ENCODE measurements at places on chromosomes 13 and 19.
A peak's percentile ranks its signal among the peaks of the same experiment; 100 is the strongest.

GRCh38 chr13:20106742-20107141, 54.1 kb downstream of the GJA3 start:
- DNase-seq = no peak

DNA sequence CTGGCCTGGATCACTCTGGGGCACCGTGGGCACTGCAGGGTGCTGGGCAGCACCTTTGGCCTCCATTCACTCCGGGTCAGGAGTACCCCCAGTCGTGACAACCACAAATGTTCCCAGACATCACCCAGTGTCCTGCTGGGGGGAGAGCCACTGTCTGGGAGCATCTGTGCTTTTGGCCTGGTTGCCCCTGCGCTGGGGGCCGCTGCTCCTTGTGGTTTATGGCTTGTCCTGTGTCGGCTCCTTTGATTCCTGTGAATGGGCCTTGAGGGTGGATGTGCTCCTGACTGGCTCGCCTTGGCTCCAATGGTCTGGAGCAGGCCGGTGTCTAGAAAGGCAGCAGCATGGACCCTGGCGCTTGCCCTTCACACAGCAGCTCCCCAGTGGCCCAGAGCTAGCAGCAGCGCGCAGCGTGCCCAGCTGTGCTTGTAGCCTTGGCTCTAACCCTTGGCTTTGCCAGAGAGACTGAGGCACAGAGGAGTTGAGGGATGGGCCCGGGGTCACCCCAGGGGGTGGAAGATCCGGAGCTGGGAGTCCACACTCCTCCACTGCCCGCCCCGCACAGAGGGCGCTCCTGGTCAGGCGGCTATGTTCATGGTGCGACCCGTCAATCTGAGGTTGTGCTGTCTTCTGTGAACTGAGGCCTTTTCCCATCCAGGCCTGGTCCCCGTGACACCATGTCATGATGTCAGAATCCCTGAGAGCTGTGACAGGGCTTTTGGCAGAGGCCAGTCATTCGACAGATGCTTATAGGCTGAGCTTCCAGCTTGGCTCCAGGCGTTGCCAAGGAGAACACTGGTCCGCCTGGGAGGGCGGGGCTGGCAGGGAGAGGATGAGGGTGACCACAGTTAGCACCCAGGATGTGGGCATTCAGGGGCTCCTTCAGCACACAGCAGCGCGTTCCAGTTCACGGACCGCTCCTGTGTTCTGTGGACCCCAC, 4.1 kb downstream of the DAZAP1 start:
- DNase-seq = no peak

DNA sequence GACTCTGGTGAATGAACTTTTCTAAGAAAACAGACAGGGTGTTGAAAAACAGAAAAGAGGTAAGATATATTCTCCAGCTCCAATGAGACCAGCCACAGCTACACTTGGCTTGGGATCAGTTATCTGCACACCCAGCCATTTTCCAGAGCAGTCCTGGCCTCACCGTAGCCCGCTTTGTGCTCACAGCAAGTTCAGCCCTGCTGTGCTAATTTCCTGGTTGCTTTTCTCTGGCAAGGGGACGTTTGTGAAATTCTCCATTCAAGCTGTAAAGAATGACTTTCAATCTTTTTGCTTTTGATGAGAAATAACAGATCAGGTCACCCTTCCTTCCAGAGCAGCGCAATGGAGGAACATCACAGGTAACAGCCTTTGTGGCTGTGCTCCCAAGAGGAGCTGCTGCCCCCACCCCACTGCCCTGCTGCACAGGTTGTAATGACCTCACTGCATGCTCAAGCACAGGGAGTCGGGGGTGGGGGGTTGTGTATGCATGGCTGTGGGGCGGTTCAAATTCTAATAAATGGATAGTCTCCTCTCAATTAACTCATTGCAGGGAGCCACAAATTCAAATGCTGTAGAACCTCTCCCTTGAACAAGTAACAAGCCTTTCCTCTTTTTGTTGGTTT, 516.6 kb upstream of the NBEA start:
- no peak for DNase-seq

DNA sequence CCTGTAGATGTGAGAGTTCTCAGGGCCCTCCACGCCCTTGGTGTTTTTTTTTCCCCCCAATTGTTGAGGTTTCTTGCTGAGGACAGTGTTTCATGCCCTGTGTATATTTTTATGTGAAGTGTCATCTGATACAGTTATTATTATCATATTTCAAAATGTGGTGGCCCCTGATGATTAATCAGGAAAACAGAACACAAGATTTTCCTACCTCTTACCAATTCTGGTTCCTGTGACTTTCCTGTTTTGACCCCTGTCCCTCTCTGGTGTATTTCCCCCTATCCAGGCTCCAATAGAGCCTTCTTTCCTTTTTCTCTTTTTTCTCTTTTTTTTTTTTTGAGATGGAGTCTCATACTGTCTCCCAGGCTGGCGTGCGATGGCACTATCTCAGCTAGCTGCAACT, 642 bp downstream of the PSG8 start:
- DNase-seq = no peak

DNA sequence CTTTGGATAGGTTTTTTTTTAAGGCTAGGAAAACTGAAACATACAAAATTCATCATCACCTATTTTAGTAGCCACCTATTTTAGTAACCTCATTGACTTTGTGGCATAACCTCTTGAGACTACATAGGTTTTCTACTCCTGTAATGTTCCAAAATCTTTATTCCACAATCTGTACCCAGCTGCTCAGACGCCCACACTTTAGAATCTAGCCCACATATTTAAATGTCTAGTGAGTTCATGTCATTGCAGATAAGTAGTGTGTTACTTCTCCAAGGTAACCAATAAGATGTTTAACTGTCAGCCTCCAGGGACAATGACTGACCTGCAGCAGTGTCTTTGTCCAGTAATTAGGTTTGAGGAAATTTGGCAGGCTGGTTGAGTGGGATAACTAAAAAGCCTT, 330.2 kb downstream of the MZT1 start:
- no peak for DNase-seq

DNA sequence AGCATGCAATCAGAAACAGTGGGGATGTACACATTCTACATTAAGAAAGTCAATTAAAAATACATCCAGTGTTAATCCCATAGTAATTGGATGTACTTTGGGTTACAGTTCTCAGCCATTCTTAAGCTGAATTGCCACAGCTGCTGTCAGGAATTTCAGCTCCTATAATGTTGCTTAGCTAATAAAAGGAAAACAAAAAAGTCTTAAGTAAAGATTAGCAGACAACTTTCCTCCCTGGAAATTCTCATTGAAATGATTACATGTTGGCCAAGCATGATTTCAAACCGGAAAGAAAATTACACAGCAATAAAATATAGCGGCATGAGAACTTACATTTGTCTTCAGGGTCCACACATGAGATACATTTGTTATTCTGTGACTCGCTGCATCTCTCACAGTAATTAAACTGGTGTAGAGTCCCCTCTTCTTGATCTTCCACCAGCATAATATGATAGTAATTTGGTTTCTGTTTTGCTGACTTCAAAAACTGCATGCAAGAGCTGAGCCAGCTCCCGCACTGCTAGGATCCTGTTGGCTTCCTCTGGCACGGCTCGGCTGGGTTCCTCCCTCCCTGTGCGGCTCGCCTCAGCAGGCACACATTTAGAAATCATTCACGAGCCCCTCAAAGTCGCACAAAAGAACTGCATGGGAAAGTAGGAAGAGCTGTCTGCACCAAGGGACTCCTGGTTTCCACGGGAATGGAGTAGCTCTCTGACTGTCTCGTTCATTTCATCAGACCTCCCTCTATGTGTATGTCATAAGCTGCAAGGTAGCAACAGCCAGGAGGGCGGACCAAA, at the start of gene HTR2A:
TSS of gene HTR2A (minus strand) at position 713 of the 797 bp plus-strand sequence. CDS start 1,147 bp downstream, outside the sequence.
- DNase-seq = no peak

- DNase-seq = no peak
Observed at GRCh38 chr19:57773488-57773887, 4.0 kb downstream of the ZNF586 start.

DNA sequence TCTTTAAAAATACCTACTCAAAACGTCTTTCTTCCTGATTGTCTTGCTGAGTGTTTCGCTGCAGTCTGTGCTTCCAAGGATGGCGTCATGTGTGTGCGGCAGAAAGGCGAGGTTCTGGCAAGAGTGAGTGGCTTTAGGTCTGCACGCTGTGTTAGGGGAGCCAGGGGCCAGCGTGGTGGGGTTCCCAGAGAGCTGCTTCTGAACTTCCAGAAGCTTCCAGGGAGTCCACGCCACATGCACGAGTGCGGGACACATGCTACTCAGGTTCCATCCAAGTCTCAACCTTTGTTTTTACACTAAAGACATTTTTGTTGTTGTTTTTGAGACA, 67.9 kb downstream of the ATP11A start:
- DNase-seq = no peak

- no peak for DNase-seq
Observed at GRCh38 chr13:98528663-98529064, 48.2 kb downstream of the STK24 start.

DNA sequence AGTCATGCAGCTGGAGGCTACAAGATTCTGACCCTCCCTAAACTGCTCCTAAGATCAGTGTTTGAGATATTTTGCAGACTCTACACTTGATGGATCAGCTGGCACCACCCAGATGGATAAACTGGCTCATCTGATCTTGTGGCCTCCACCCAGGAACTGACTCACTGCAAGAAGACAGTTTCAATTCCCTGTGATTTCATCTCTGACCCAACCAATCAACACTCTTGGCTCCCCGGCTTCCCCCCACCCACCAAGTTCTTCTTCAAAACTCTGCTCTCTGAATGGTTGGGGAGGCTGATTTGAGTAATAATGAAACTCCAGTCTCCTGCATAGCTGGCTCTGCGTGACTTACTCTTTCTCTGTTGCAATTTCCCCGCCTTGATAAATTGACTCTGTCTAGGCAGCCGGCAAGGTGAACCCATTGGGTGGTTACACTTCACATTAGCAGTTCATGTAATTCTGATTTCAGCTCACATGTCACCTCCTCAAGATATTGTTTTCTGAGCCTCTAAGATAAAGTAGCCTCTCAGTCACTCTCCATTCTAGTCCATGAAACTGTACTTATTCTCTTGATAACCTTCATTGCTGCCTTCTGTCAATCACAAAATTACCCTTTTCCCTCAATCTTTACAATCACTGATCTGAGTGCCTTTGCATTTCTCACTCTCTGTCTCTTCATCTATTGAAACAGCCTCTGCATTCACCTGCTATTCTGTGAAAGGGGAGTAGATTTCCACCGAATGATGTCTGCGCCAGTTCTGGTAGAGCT, 9.9 kb upstream of the FPR3 start:
- peak; percentile 69 for DNase-seq

DNA sequence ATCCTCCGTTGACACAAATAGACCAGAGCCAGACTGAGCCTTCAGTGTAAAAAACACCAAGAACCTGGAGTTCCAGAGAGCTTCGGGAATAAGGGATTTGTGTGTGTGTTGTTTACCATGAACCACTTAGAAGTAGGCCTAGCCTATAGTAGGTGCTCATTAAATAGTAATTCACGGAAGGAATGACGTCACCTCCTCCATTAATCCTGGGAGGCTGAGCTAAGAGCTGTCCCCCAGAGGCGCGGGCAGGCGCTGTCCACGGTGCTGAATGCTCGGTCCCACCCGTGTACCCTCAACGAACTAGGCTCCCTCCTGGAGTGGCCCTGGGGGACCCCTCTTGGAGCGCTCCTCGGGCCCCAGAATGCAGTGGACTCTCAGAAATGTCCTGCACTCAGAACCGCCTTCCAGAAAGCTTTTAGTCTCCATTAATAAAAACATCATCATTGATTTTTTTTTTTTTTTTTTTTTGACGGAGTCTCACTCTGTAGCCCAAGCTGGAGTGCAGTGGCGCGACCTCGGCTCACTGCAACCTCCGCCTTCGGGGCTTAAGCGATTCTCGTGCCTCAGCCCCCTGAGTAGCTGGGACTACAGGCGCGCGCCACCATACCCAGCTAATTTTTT, 6.5 kb downstream of the UNC13A start:
- DNase-seq = peak; percentile 34

DNA sequence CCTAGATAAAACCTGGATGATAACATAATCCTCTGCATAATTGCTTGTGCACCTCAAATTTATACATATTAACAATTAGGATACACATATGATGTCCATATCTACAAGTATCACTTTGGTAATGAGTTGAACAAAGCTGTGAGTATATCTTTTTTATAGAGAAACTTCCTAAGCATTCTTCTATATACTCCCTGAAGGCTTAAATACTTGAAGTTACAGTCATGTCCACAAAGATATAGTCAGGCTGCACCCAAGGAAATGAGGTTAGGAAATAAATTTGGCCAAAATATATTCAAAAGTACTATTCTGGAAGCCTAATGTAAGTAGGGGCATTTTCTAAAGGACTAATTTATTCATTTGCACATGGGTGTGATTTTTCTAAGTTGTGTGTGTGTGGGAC, 761.5 kb downstream of the PCDH9 start:
- DNase-seq = no peak

GRCh38 chr13:79932556-79932955, 408.4 kb downstream of the SPRY2 start:
- no peak for DNase-seq

DNA sequence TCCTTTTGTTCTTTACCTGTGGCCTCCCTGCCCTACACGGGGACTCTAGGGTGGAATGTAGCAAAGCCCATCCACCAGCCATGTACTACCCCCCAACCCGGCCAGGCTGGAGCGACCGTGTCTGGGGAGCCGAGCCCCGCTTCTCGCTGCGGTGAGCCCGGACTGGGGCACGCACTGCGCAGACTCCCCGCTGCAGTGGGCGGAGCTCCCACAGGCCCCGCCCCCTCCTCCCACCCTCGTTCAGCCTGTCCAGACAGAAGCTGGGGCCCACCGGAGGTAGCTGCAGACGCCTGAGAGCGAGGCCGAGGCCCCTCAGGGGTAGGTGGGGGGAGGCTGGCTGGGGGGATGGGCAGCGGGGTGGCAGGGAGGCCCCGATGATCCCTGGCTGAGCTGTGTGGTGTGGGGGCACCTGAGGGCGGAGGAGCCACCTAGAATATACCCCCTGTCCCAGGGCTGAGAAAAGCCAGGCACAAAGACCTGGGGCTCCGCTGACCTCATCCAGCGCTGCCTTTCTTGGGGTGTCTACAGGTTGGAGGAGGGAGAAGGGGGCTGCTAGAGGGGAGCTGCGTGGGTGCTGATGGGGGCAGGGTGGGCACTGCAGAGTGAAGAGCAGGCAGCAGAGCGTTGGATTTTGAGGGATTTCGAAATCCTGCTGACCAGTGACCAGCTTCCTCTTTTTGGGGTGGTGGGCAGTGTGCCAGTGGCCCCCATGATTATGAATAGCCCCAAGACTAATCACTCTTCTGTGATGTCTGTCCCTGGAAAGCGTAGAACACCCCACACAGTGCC, 17.3 kb downstream of the PLD3 start:
- DNase-seq = peak; percentile 44

DNA sequence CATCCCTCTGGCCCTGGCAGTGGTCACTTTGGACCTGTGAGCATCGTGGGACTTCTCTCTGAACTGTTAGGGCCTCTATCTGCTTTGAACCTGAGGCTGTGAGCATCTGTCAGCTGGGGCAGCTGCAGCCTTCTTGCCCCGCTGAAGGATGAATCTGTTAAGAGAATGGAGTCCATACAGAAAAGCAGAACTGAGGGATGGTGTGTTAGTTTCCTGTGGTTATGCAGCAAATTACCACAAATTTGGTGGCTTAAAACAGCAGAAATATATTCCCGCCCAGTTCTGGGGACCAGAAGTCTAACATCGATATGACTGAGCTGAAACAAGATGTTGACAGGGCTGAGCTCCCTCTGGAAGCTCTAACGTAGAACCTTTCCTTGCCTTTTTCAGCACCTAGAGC, 1.6 kb upstream of the ZNF497 start:
- no peak for DNase-seq

GRCh38 chr13:101552286-101552685, 99.8 kb downstream of the ITGBL1 start:
- DNase-seq = no peak

- no peak for DNase-seq
Observed at GRCh38 chr13:35702316-35702715, 225.8 kb upstream of the MAB21L1 start.

GRCh38 chr13:19586904-19587634, 25.7 kb upstream of the TPTE2 start:
- peak; percentile 83 for DNase-seq

- DNase-seq = no peak
Observed at GRCh38 chr19:40267601-40267997, 17.5 kb downstream of the AKT2 start.

Data from activated naive CD4-positive, alpha-beta T cell treated with anti-CD3 and anti-CD28 coated beads, Interleukin-2, amount 50 U/mL, for 16 hours (primary cell).